ENCODE measurements at places on chromosomes 4 and X. TPM values are rescaled to one million over a fixed set of nuclear protein-coding genes. Genes with fewer than 3 reads are reported as not detected.

GLOD5 gene
- total RNA-seq = not detected

MEPE gene
- not detected for total RNA-seq

TAF7L gene
- total RNA-seq = not detected

AFP gene
- not detected for total RNA-seq

PDZD4 gene
- 0.29 TPM for total RNA-seq

DDX60 gene
- 4.7 TPM for total RNA-seq

MAGEC3 gene
- not detected for total RNA-seq

DCHS2 gene
- 0.17 TPM for total RNA-seq

GC gene
- total RNA-seq = not detected

TRIML2 gene
- total RNA-seq = 4.9 TPM

TNMD gene
- total RNA-seq = not detected

CDS1 gene
- 11.5 TPM for total RNA-seq

DACH2 gene
- not detected for total RNA-seq

ARHGEF38 gene
- not detected for total RNA-seq

MUC7 gene
- not detected for total RNA-seq

TMEM35A gene
- not detected for total RNA-seq

TXK gene
- total RNA-seq = not detected

CFAP299 gene
- total RNA-seq = not detected

NEIL3 gene
- 5.8 TPM for total RNA-seq

LONRF3 gene
- total RNA-seq = 1.0 TPM

ZC4H2 gene
- total RNA-seq = 8.3 TPM

CXCL9 gene
- not detected for total RNA-seq

EPGN gene
- total RNA-seq = 129 TPM

NR0B1 gene
- not detected for total RNA-seq

HELT gene
- total RNA-seq = not detected

GLRB gene
- 5.9 TPM for total RNA-seq

CHIC2 gene
- total RNA-seq = 59.4 TPM

RAP1GDS1 gene
- 61.3 TPM for total RNA-seq

JADE1 gene
- total RNA-seq = 22.7 TPM

BRS3 gene
- total RNA-seq = not detected

SPIN3 gene
- total RNA-seq = 22.7 TPM

ZNF518B gene
- total RNA-seq = 1.5 TPM

USP17L12 gene
- not detected for total RNA-seq

NXF2B gene
- not detected for total RNA-seq

ANK2 gene
- 41.2 TPM for total RNA-seq

NLGN4X gene
- 1.6 TPM for total RNA-seq

TAPT1 gene
- 22.0 TPM for total RNA-seq

AMBN gene
- total RNA-seq = not detected

KIAA1210 gene
- not detected for total RNA-seq

SGMS2 gene
- total RNA-seq = 85.3 TPM

DDX53 gene
- not detected for total RNA-seq

TEX13D gene
- total RNA-seq = not detected

NUDT11 gene
- 1.1 TPM for total RNA-seq

TBC1D14 gene
- total RNA-seq = 52.6 TPM

NDP gene
- total RNA-seq = not detected

HTRA3 gene
- total RNA-seq = not detected

HSPA4L gene
- total RNA-seq = 45.9 TPM

PAGE2 gene
- not detected for total RNA-seq

MAGEA6 gene
- not detected for total RNA-seq

ABLIM2 gene
- total RNA-seq = 5.3 TPM

ZNF674 gene
- total RNA-seq = 7.2 TPM

CASP3 gene
- 28.6 TPM for total RNA-seq

CT47B1 gene
- not detected for total RNA-seq

GCNA gene
- 3.4 TPM for total RNA-seq

DMP1 gene
- not detected for total RNA-seq

FAAH2 gene
- total RNA-seq = 1.7 TPM

BEND2 gene
- not detected for total RNA-seq

KCTD8 gene
- 0.16 TPM for total RNA-seq

PABPC1L2A gene
- not detected for total RNA-seq
